NCI-H1417 treated with DMSO at 0.1 percent for 48 hours (cell line): ENCODE measurements at places on chromosomes 11 and 22.

- no peak for DNase-seq
These were observed 30.1 kb upstream of the ANO5 start for GRCh38 chr11:22162756-22163155.

DNA sequence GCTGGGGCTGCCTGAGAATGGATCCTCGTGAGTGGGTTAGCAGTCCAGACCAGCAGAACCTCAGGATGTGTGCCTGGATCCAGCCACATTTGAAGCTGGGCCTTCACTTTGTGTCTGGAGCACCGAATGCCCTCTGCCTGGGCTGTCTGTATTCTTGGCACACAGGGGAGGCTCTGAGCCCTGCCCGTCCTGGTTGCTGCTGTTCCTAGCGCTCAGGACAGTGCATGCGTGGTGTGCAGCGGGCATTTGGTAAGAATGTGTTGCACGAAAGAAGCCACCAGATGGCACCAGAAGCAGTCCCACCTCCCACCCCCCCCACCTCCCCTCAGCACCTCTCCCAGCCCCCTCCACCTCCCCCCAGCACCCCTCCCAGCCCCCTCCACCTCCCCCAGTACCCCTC is 4.1 kb upstream of the MAPK11 start:
- no peak for DNase-seq

GRCh38 chr22:39471381-39472141 is 14.7 kb downstream of the MGAT3 start:
- DNase-seq = no peak

GRCh38 chr11:6633422-6634408 is 14.5 kb upstream of the TPP1 start:
- DNase-seq = no peak

- no peak for DNase-seq
These were observed 9.8 kb downstream of the MCAT start for GRCh38 chr22:43133401-43133800.

- DNase-seq = no peak
These were observed 37.8 kb downstream of the DLG2 start for GRCh38 chr11:85589373-85589772.

- no peak for DNase-seq
These were observed 861.8 kb downstream of the LRRC4C start for GRCh38 chr11:40597546-40598113.

GRCh38 chr22:38967451-38968450 is 10.3 kb downstream of the APOBEC3A start:
- no peak for DNase-seq

DNA sequence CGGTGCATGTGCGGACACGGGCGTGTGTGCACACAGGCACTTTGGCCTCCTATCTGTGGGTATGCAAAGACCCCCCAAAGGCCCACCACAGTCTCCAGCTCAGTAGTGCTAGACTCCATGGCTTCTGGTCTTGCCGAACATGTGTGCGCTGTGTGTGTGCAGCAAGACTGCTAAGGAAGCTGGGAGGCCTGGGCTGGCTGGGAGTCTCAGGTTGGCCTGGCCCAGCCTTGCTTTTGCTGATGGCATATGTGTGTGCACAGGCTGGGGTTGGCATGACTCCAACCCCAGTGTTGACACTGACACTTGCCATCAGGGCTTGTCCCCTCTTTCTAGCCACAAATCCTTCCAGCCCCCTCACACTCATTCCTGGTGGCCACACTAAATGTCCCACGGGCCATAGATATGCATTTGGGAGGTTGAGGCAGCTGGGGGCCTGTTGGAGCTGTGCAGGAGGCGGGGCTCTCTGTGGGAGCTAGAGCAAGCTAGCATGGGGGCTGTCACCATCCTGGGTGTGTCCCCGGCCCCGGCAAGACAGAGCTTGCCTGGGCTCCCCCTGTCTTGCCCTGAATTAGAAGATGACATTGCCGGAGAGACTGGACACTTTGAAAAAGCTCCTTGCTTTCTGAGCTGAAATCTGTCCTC is 60.9 kb upstream of the NECTIN1 start:
- no peak for DNase-seq

DNA sequence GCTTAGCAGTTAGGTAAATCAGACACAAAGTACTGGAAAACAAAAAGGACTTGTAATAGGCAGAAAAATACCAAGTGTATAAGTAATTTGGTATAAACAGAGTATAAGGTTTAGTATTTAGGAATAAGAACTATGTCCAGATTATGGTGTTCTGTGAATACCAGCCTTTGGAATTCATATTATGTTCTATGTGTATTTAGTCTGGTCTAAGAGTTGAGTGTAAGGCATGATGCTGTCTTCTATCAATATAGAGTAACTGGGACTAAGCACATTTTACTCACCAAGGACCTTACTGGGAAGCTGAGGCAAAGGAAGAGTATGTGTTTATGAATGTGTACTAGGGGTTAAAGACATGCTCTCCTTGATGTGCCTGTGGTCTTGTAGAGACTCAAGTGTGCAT is 9.5 kb downstream of the SDHD start:
- no peak for DNase-seq

GRCh38 chr11:34890812-34891211 is 25.4 kb downstream of the APIP start:
- DNase-seq = no peak

GRCh38 chr11:121274332-121274991 is 18.1 kb upstream of the SC5D start:
- no peak for DNase-seq

DNA sequence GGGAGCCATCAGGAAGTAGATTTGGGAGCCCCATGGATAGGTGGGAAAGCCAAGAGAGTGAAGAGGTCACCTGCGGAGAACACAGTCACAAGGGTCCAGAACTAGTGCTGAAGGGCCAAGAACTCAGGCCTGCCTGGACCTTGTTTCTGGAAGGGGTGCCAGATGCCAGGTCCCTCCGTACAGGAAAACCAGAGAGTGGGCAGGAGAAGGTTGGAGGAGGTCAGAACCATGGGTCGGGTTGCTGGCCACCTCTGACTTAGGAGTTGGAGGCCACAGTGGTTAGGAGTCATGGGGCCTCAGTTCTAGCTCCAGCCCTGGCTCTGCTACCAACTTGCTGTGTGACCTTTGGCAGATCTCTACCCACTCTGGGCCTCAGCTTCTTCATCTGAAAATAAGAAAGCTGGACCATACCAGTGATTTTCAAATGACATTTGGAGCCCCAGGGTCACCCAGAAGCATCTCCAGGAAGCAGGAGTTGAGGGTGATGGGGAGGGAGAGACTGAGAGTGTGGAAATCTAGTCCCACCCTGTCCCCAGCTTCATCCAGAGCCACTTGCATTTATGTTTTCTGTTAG is 20.8 kb upstream of the TUB start:
- no peak for DNase-seq

GRCh38 chr11:20000351-20001134 is 159.7 kb downstream of the DBX1 start:
- peak; percentile 87 for DNase-seq

- DNase-seq = no peak
These were observed 41.0 kb downstream of the C11orf71 start for GRCh38 chr11:114359342-114359741.

GRCh38 chr11:60873533-60873932 is 6.2 kb downstream of the ZP1 start:
- DNase-seq = no peak

DNA sequence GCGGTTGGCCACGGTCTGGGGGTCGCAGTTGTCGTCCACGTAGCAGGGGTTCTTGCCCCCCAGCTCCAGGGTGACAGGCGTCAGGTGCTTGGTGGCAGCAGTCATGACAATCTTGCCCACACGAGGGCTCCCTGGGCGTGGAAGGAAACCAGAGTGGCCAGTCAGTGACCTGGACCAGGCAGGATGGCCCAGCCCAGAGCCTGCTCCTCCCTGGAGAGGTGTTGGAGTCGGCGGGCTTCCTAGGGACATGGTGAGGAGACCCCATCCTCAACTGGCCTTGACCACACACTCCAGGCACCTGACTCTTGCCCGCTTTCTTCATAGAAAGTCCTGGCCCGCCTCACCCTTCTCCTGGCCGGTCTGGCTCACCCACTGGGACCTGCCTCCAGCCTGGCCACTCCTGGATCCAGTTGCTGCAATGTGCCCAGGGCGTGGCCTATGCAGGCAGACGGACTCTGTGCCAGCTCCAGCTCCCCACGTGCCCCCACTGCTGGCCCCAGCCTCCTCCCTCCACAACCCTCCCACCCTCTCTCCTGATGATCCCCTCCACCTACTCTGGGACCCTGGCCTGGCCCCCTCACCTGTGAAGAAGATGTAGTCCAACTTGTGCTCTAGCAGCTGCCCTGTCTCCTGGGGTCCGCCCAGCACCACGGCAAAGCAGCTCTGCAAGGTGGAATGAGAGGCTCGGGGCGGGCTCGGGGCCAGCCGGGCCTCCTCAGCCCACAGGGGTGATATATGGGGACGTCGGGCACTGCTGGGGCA is 8.7 kb downstream of the ALDH3B2 start:
- no peak for DNase-seq
